ENCODE measurements at places on chromosomes 16 and 17.

- DNase-seq, result no peak
These were observed 9.2 kb downstream of the CHD3 start for GRCh38 chr17:7897773-7898172.

GRCh38 chr16:78607022-78607421 lies 507.6 kb downstream of the WWOX start:
- DNase-seq, result no peak

GRCh38 chr16:9869776-9870175 lies 312.5 kb downstream of the GRIN2A start:
- no peak for DNase-seq

DNA sequence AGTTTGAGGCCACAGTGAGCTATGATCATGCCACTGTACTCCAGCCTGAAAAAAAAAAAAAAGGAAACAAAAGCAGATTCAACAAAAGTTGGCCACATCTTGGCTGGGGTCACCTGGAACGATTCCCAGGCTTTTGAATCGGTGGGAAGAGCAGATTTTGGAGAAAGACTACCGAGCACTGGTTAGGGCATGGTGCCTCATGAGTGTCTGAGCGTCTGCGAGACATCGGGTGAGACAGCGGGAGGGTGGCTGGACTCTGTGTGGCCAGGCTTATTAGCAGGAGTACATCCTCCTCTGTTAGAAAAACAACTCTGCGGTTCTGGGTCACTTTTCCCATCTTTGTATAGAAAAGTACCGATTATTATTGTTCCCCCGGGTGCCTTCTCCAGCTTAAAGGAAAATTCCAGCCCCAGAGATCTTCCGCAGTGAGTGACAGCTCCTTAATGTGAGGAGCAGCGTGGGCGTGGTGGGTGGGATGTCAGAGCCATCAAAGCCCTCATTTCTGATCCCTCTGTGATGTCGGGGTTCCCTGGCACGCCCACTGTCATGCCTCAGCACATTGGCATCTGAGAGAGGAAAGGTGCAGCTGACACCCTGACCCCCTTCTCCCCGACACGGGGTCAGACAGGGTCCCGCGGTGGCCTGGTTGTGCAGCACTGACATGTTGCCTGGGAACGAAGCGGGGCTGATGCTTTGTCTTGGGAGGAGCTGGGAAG lies 6.9 kb downstream of the RGS9 start:
- DNase-seq, result no peak

DNA sequence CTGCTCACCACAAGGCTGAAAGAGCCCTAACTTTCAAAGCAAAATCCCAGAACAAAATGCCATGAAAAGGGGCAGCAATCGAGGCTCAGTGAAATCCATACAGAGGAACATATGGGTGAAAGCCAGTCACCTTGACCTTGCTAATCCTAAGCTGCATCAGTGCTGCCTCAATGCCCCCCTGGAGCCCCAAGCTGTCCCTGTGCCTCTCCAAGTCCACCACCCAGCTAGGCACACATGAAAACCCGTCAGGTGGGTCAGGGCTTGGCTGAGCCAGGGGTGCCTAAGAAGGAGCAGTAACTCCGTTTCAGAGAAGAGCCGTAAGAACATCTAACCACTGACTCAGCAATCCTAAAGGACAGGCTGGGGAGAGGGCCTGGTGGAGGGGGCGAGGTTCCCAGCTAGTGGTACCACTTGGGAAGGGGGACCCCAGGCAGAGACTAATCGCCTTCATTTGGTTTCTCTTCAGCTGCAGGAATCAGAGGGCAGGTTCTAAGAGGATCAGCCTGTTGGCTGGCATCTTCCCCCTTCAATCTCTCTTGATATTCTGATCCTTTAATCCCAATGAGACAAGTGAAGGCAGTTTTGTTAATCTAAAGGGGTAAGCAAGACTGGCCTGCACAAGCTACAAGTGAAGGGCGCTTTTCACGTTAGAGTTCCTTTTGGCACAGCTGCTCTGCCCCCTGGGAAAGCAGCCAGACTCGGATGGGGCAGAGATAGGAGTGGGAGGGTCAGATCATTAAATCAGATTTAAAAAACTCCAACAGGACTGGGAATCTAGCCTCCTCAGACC lies 7.6 kb downstream of the PITPNA start:
- no peak for DNase-seq

DNA sequence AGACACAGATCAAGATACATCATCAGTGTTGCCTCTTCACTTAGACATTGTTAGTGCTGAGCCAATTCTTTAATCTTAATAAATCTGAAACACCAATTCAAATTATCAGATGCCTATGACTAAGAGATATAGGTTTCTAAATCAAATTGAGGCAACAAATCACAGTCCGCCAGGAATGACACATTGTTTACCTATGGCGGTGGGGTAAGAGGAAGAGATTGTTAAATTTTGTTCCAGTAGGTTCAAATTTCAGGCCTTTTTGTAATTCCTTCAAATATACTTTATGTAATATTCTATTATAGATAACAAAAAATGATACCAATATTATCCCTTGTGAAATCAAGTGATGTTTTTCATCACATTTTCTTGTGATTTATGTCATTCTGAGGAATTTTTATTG lies 145.9 kb downstream of the CDH8 start:
- no peak for DNase-seq

DNA sequence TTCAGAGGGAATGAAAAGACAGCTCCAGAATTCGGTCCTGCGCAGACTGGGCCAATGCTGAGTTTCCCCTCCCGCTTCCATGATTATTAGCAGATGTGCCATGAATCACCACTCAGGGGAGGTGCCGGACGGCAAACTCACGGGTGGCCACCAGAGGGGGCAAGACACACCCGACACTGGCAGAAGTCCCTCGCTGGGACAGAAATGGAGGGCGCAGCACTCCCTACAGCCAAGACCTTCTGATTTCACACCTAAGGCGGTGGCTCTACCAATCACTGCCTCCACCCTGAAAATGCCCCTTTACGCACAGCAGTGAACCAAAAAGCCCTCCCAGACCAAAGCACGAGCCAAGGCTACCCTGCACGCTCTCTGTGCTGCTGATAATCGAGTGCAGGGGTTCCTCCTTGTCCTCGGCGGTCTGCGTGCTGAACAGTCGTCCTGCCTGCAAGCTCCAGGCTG lies 26.8 kb downstream of the TRAP1 start:
- peak; percentile 83 for DNase-seq

DNA sequence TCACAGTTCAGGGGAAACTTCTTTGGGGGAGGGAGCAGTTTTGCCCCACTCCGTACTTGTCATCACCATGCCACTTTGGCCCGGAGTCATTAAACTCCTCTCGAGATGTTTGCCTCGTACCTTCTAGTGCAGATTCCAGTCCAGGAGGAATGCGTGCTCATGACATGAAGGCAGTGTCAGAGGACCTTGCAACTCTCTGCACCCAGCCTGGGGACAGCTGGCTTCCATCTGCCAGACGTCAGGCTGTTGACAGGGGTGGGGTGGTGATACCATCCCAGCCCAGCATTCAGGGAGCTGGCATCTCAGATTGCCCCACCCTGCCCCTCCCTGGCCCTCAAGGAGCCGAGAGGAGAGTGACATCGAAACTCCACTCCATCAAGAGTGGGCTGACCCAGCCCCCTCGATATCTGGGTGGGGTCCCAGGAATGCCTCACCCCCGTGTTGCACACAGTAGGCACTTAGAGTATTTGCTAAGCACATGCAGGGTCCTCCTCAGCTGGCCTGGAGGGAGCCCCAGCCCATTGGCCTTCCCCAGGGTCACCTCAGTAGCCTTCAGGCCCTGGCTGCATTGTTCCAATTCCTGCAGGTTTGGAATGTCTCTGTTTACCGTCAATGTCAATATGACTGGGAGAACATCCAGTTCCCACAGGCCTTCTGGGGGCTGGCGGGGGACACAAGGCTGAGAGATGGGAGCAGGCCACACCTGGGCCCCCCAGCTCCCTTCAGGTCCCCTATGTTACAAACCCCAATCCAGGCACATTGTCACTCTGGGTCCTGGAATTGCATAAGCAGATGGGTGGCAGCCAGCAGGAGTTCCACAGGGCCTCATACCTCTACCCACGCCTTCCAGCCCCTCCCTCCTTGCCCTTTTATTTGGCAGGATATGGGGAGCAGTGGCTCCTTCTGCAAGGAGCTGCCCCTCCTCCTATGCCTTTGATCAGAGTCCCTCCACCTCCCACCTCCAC lies 21.3 kb upstream of the EMP2 start:
- no peak for DNase-seq

DNA sequence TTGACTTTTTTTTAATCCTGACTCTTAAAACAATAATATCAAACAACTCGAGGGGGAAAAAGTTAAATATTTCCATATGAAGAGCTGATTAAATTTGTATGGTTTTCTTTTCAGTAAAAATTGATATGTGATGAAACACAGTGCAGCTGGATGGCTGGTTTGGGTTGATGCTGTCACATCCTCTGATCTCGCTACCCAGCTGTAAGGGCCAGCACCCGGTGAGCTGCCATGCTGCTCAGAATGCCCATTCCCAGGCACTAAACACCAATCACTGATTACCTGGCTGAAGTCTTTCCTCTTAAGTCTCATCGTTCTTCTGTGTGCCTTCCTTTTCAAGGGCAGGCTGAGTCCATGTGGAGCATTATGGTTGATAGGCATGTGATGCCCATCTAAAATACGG lies 234.3 kb downstream of the IRX3 start:
- DNase-seq, result no peak

- peak; percentile 76 for DNase-seq
These were observed 2.4 kb upstream of the CISD3 start for GRCh38 chr17:38727736-38728135.

DNA sequence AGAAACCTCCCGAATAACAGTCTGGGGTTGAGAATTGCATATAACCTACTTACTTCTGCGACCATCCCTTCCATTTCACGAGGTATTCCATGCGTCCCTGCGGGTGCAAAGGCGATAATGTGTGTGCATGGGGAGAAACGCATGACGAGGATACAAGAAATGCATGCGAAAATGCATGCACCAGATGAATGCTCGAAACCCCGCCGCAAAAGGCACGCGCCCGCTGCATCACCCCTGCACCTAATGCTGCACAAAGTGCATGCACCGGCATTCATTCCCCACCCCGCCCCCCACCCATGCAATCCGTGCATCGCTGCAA lies 474 bp downstream of the CBX8 start:
- DNase-seq, result no peak
